ENCODE measurements at places on chromosomes 11 and 22.

DNA sequence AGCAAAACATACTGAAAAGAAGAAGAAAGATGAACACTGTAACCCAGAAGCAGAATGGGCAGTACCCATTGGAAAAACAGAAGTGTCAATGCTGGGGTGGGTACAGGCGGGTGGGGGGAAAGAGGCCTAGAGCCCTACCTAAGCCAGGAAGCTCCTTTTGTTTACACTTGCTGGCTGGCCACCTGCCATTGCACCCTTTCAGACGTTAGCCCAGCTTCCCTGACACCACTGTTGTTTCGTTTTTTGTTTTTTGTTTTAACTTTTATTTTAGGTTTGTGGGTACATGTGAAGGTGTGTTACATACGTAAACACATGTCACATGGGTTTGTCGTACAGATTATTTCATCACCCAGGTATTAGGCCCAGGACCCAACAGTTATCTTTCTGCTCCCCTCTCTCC is 55.4 kb downstream of the PLEKHA7 start:
- DNase-seq = no peak

DNA sequence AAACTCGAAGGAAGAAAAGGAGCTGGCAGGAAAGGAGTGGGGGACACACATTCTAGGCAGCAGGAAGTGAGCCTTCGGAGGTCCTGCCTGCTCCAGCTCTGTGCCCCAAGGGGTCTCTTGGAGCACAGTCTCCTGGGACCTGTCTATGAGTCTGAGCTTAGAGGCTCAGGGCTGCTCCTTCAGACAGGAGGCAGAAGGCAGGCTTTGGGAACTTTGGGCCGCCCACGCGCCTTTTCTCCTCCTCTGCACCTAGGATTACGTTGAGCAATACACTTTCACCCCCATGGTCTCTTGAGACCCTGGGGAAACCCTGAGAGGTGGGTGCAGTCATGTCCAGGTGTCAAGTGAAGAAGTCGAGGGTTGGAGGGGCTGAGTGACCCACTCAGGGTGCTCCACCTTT is 965 bp downstream of the TCN2 start:
- no peak for DNase-seq

DNA sequence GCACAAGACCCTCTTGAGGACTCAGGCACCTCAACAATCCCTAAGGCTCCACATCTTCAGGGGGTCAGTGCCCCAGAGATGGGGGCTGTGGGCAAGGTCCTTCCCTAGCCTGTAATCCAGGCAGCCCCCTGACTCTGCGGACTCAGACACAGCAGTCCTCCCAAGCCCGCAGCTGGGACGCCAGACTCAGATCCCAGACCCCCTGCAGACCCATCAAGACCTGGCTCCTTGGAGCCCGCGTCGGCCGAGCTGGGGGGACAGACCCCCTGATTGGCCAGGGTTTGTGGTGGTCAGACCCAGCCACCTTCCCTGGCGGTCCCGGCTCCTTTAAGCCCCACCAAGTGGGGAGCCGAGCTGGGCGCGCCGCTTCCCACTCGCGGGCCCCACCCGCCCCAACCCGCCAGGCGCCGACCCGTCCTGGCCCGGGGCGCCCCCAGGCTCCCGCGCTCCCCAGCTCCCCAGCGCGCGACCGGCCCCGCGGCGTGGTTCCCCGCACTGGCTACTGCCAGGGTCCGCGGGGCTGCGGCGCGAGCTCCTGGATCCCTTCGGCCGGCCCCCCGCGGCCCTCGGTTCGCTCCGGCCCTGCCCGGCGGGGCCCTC is 458 bp downstream of the OSBPL5 start:
- no peak for DNase-seq

- no peak for DNase-seq
Observed at GRCh38 chr22:23088199-23088604, 17.9 kb downstream of the GNAZ start.

- no peak for DNase-seq
Observed at GRCh38 chr11:120400564-120401364, 64.6 kb downstream of the ARHGEF12 start.

GRCh38 chr11:43567396-43567975 is 113.1 kb upstream of the HSD17B12 start:
- no peak for DNase-seq
